ENCODE measurements at places on chromosomes 6 and 20. TPM values are rescaled to one million over a fixed set of nuclear protein-coding genes. Genes with fewer than 3 reads are reported as not detected.

- DNase-seq, result no peak
Observed at GRCh38 chr6:30612213-30612612, 4.8 kb downstream of the PPP1R10 start.

DNA sequence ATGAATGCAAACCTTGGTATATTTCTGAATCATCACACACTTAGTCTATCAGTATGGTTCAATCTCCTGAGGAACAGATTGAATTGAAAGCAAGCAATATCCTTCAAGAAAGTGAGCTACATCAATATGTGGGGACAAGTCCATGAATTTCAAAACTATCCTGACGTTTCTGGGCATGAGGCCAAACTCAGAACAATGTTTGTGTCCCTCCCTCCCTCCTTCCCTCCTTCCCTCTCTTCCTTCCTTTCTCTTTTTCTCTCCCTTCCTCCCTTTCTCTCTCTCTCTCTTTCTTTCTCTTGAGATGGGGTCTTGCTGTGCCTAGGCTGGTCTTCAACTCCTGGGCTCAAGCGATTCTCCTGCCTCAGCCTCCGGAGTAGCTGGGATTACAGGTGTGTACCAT is 27.9 kb upstream of the SYNCRIP start:
- DNase-seq, result no peak

- DNase-seq, result no peak
Observed at GRCh38 chr6:44651604-44652003, 264.1 kb downstream of the CDC5L start.

DNA sequence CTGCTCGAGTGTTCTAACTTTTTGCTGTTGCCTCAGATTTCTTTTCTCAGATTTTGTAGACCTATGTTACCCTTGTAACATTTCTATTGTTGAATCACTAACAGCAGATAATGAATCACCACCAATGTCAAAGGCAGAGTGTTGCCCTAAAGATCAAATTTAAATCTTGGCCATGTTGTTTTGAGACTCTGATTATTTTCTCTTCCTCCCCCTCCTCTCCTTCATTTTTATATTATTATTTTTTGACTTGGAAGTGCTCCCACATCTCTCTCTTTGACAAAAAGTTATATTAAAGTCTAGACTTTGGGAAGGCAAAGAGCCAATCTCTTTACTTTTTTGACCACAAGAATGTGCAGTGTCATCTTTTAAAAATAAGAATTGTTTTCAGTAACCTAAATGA is 422.7 kb downstream of the NKAIN2 start:
- DNase-seq, result no peak

DNA sequence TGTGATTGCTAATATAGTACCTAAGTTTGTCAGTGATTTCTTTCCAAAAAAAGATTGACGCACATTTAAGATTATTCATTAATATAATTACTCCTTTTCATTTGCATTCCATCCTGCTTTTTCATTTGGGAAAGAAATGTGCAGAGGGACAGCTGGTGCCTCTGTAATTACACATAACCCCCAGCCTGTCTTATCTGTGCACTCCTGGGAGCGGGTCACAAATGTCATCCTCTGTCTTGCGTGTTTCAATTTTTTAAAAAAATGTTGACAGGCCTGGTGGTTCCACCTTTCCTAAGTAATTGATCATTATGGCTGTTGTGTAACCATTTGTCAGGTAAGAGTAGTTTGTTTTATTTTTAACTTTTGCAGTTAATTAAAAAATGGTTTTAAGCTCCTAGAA is 92.7 kb downstream of the SLX4IP start:
- DNase-seq, result no peak

DNA sequence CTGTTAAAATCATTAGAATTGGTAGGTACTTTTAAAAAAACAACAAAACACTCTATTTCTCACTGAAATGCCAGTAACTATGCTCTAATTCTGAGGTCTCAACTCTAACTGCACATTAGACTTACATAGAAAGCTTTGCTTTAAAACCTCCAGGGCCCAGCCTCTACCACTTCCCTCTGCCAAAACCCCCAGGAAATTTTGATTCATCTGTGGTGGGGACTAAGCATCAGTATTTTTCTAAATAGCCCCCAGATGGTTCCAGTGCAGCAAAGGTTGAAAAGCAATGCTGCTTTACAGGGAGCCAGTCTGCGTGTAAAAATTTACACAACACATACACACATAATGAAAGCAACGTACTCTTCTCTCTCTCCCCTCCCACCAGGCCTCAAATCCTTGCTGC is 3.8 kb downstream of the TBC1D32 start:
- DNase-seq, result no peak

- DNase-seq, result no peak
Observed at GRCh38 chr20:36591854-36592641, 13.5 kb upstream of the RAB5IF start.

- DNase-seq, result no peak
Observed at GRCh38 chr6:127952176-127952575, 51.3 kb upstream of the THEMIS start.

GRCh38 chr20:41095110-41095969 is 42.0 kb upstream of the PLCG1 start:
- no peak for DNase-seq

The ADGB gene
- not detected for total RNA-seq

DNA sequence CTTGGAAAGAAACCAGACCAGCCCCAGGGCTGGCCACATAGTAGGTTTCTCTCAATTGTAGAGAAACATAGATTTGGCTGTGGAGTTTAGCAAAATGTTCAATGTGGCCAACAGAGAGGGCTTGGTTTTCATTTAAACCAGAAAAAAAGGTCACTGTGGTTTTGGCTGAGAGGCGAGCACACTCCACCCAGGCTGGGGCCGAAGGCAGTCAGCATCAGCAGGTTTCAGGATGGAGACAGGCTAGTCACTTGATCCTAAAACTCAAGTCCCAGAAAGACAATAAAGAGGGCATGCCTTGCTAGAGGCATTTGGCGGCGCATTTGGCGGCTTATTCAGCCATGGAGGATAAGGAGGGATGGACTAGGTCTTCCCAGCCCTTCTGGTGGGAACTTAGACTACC is 73.1 kb downstream of the PRND start:
- no peak for DNase-seq

All from omental fat pad (tissue), 4 donors.